ENCODE measurements at places on chromosomes 11 and 22.
A peak's percentile ranks its signal among the peaks of the same experiment; 100 is the strongest.

DNA sequence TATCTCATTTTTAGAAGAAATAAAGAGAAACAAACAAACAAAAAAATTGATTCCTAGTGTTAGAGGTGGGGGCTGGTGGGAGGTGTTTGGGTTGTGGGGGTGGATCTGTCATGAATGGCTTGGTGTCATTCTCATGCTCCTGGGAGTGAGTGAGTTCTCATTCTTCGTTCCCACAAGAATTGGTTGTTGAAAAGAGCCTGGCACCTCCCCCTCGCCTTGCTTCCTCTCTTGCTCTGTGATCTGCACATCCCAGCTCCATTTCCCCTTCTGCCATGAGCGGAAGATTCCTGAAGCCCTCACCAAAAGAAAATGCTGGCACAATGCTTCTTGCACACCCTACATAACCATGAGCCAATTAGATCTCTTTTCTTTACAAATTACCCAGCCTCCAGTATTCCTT, 277.8 kb downstream of the ST3GAL4 start:
- no peak for DNase-seq

- DNase-seq = no peak
Measured at GRCh38 chr11:44535191-44535980, 30.1 kb upstream of the CD82 start.

DNA sequence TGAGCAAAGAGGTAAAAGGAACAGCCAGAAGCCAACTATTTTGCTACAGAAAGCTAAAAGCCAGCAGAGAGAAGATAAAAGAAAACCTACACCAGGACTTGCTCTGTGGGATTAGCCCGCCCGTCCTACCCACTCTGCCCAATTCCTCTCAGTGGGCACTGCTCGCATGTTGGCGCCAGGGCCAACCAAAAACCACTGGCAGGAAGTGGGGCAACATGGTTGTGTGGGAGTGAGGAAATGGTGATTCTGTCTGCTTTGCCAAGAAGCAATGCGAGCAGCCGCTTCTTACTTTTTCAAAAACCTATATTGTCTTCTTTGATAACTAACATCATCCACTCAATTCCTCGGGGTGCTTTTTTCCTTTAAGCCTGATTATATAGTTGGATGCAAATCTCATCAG, 14.2 kb upstream of the APOA1 start:
- peak; percentile 33 for DNase-seq

GRCh38 chr11:111440416-111441205, 61.5 kb upstream of the POU2AF1 start:
- no peak for DNase-seq

GRCh38 chr22:37326726-37327125, 44.4 kb downstream of the CYTH4 start:
- no peak for DNase-seq

DNA sequence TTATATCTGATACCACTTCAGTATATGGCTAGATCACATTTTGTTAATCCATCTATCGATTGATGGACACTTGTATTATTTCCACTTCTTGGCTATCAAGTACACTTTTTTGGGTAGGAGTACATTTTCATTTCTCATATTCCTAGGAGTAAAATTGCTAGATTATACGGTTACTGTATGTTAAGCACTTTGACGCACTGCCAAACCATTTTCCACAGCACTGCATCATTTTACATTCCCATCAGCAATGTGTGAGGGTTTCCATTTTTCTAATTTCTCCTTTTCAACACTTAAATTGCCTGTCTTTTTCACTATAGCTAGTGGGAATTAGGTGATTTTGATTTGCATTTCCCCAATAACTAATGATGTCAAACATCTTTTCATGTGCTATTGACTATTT, 179.3 kb upstream of the B3GAT1 start:
- DNase-seq = no peak

DNA sequence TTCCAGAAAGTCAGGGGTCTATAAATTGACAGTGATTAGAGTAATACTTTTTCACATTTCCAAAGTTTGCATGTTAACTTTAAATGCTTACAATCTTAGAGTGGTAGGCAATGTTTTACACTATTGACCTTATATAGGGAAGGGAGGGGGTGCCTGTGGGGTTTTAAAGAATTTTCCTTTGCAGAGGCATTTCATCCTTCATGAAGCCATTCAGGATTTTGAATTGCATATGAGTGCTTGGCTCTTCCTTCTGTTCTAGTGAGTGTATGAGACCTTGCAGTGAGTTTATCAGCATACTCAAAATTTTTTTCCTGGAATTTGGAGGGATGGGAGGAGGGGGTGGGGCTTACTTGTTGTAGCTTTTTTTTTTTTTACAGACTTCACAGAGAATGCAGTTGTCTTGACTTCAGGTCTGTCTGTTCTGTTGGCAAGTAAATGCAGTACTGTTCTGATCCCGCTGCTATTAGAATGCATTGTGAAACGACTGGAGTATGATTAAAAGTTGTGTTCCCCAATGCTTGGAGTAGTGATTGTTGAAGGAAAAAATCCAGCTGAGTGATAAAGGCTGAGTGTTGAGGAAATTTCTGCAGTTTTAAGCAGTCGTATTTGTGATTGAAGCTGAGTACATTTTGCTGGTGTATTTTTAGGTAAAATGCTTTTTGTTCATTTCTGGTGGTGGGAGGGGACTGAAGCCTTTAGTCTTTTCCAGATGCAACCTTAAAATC, 5.3 kb downstream of the MALAT1 start:
- no peak for DNase-seq

GRCh38 chr11:10490398-10491241, 35.6 kb downstream of the AMPD3 start:
- no peak for DNase-seq

DNA sequence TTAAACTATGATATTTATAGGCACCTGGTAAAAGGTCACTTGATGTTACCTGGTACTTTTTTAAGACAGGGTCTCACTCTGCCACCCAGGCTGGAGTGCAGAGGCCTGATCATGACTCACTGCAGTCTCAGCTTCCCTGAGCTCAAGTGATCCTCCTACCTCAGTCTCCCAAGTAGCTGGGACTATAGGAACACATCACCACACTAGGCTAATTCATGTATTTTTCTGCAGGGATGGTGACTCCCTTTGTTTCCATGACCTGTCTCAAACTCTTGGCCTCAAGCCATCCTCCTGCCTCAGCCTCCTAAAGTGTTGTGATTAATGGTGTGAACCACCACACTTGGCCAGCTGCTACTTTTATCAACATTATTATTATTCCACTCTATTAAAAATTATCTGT, 47.6 kb downstream of the OR4C45 start:
- DNase-seq = no peak

DNA sequence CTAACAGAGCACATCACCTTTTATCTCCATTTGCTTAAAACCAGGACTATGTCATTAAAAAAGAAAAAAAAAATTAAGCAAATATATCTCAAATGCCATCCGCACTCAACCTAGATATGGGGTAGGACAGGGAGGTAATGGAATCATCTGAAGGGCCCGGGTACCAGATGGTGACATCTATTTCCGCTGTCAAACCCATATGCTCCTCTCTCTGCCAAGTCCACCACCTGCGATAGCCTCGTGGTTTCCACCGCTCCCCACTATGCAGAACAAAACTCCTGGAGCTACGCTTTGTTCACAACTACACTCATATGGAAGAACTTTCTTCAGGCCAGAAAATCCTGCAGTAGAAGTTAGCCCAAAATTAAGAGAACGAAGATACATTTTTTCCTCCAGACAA, 31.4 kb downstream of the FEZ1 start:
- DNase-seq = no peak

DNA sequence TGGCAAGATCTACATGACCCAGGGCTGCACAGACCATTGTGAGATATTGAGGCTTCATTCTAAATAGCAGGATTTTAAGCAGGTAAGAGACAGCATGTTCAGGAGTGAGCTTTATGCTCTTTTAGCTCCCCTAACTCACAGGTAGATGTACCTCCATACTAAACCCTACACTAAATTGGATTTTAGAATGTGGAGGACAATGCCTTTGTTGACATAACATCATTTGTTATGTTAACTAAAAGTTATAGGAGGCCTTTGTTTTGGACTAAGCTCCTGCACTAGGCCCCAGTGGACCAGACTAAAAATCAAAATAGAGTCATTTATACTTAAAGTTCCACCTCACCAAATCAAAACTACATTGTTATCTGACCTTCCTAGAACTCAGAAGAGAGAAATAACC, 6.8 kb downstream of the DDIAS start:
- no peak for DNase-seq

DNA sequence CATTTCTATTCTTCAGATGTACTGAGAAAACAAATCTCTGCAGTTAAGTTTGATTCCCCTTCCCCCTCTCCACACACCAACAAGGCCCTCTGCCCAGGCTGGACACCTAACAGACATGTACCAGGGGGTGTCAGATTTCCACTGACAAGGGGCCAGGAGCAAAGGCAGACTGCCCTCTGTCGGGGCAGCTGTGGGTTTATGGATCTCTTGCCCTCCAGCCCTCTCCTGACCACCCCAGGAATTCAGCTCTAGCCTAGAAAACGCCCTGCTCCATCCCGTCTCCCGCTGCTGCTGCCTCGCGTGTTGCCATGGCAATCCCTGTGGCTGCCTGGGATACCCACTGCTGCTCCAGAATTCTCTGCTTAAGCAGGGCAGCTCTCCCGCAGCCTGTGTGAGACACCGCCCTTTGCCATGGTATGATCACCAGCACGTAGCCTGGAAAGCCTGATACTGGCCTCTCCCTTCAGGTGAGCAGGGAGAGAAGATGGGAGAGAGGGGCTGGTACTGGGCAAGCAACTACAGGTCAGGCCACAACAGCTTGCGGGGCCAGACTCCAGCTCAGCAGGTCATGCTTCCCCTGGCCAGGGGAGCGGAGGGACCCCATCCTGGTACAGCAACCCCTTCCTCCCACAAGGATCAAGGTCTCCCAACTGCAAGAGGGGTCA, 41.6 kb downstream of the BUD13 start:
- DNase-seq = no peak

DNA sequence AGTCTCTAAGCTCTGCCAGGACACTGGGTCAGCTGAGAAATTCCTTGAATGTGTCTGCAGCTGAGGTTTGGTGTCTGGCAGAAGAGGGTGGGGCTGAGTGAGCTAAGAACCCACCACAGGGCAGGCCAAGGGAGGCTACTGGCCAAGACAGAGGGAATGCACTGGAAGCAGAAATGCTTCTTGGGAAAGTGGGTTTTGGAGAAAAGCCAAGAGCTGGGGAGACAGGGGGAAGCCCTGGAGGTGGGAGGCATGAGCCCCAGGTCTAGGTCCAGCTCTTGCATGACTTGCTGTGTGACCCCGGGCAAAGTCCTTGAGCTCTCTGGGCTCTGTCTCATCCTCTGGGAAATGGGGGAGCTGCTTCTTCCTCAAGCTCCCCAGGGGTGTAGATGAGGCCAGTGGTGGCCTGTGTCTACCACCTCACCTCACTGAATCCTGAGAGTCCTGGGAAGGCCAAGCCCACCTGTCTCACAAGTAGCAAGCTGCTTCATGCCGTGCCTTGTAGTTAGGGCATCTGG, 2.3 kb downstream of the MMP11 start:
- no peak for DNase-seq

DNA sequence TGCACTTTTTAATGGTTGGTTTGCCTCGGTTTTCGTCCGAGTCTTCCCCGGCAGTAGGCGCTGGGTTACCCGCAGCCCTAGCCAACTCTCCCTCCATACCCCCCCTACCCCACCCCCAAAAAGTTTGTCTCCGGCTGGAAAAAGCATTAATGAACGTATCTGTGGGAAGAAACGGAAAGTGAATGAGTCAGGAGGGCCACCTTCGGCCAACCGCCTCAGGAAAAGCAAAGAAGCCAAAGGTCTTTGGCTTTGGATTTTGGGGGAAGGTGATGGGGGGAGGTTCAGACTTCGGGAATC, 508 bp upstream of the FLI1 start:
- DNase-seq = no peak

DNA sequence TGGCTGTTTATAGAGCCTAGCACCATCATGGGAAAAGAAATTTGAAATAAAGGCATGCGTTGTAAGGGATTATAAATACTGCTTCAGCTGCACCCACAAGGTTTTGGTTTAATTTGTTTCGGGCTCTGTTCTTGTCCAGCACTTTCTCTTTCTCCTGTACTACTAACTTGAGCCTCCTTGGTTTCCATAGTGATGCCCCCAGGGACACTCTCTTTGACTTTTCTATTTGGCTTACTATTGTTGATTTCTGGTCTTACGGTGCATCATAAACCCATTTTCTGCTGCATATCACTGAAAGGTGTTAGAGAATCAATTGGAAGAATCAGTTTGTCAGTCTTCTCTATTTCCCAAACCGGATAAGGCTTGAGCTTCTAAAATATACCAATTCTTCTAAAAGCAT, 1674.3 kb upstream of the RAG2 start:
- DNase-seq = no peak

GRCh38 chr22:25148149-25148691, 51.4 kb upstream of the CRYBB3 start:
- DNase-seq = no peak
